ENCODE measurements at places on chromosomes 12 and 14. TPM values are rescaled to one million over a fixed set of nuclear protein-coding genes. Genes with fewer than 3 reads are reported as not detected.

PCED1B gene
- 0.97 TPM for total RNA-seq

IL31 gene
- total RNA-seq, result not detected

ERP29 gene
- total RNA-seq, result 42.9 TPM

DMAC2L gene
- total RNA-seq, result 6.5 TPM

ACYP1 gene
- total RNA-seq, result 9.9 TPM

HOXC12 gene
- not detected for total RNA-seq

CABP1 gene
- 0.32 TPM for total RNA-seq

DUSP6 gene
- 9.7 TPM for total RNA-seq

C12orf42 gene
- not detected for total RNA-seq

TSPAN19 gene
- total RNA-seq, result not detected

GARIN6 gene
- not detected for total RNA-seq

SERPINA12 gene
- total RNA-seq, result not detected

ADCY4 gene
- 24.2 TPM for total RNA-seq

RPL10L gene
- total RNA-seq, result not detected

NKX2-1 gene
- not detected for total RNA-seq

ARMH4 gene
- 10.1 TPM for total RNA-seq

ZDHHC22 gene
- not detected for total RNA-seq

COCH gene
- 0.36 TPM for total RNA-seq

All from hair follicle dermal papilla cell (primary cell).